ENCODE measurements at places on chromosomes 12 and 14.

DNA sequence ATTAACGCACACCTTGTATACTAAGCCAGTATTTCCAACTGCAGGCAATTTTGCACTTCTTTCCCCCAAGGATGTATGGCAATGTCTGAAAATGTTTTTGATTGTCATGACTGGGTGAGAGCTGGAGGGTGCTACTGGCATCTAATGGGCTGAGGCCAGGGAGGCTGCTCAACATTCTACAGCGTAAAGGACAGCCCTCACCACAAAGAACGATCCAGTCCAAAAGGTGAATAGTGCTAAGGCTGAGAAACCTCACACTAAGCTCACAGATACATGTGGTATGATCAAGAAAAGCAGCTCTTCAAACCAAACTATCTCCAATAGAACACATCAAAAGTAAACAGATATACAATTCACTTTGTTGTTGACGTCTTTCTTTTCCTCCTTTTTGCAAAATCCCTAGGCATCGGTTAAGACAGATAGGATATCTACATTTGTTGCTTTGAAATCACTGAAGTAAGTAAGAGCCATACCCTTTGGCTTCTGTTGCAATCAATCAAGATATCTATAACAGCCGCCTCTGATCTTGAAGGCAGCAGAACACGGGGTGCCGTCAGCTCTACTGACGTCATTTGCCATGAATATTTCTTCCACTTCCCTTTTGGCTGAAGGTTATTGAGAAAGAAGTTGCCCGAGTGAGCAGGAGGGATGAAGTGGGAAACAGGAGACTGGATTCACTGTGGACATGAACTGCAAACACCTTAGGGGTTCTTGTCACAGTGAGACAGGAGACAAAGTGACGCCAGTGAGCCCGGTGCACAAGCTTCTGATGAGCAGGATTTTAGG is 218.3 kb downstream of the FOXN3 start:
- DNase-seq = no peak

- DNase-seq = no peak
Measured at GRCh38 chr12:46965880-46966279, 113.5 kb upstream of the PCED1B start.

DNA sequence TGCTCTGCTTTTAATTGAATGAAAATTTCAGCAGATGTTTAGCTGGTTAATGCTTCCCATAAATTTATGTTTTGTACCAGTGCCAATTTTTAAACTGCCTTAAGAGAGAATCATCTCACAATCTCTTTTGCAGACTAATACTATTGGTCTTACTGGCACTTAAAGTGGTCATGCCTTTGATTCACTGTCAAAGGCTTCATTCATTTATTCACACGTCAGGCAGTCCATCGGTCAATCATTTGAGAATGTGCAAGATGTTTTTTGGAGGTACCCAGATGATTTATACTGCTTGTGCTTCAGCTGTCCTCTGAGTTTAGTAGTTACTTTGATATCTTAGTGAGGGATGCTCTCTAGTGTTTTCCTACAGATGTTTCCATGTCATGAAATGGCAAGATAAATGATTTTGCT is 83.4 kb downstream of the NAV3 start:
- no peak for DNase-seq

DNA sequence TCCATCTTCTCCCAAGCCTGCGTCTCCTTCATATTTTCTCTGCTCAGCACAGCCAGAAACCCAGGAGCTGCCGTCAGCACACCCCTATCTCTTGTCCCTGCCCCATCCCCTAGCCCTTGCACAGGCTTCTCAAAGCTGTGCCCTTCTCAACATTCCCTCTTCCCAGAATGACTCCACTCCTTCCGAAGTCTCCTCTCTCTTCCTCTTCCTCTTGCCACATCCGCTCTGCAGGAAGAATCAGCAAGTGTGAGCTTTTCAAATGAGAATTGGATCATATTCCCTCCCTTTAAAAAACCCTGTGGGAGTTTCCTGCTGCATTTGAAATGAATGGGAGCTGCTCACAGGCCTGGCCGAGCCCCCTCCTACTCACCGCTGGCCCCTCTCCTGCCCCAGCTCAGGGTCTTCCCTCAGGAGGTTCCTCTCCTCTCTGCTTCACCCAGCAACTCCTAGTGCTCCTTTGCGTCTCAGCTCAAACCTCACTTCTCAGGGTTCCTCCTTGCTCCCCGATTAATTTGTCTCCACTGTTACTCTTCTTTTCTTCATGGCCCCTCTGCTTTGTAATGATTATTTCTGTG is 528.5 kb upstream of the CCDC196 start:
- DNase-seq = no peak

GRCh38 chr14:93301821-93302447 is 30.9 kb downstream of the BTBD7 start:
- no peak for DNase-seq
